ENCODE measurements at places on chromosomes 11 and 22. TPM values are rescaled to one million over a fixed set of nuclear protein-coding genes. Genes with fewer than 3 reads are reported as not detected.

DNA sequence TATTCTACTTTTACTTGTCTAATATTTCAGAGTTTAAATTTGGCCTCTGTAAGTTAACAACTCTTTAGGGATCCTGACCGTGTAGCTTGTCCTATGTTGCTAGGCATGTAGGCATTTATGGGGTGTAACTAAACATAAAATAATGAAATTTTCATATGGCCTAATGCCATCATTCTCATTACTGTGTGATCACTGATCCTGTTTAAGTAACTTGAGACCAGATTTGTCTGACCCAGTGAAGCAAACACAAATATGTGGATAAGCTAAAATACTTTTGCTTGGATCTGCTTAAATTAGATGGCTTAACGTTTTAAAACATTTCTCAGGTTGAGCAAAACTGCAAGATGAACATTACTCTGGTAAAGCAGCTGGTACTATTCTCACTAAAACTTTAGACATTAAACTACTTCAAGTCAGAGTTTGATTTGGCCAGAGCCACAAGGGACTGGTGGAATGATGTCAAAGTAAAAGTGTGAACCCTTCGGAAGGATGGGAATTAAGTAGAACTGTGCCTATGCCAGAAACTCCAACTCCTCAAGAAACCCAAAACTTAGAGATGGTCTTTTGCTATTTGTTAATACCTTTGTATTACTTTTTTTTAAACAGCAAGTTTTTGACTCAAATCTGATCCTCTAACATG lies 12.5 kb downstream of the QSER1 start:
- no peak for DNase-seq

GRCh38 chr22:46971099-46971763 lies 208.8 kb downstream of the TBC1D22A start:
- DNase-seq = no peak

DNA sequence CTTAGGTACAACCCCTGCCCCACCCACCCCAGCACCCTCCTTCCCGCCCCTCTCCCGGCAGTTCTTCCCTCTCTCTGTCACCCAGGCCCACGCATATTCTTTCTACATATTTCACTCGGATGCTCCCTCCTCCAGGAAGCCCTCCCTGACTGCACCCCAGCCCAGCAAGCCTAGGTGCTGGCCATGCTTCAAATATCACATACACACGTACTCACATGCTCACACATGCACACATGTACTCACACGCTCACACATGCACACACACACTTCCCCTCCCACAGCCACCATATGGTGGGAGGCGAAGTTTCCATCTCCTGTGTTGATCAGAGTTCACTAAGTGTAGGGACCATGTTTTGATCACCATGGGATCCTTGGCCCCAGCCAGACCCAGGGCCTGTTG lies 90.4 kb downstream of the WNT7B start:
- no peak for DNase-seq

- no peak for DNase-seq
Observed at GRCh38 chr22:36787204-36787988, 11.5 kb upstream of the IFT27 start.

GRCh38 chr11:130183878-130184610 lies 24.5 kb downstream of the ST14 start:
- no peak for DNase-seq

DNA sequence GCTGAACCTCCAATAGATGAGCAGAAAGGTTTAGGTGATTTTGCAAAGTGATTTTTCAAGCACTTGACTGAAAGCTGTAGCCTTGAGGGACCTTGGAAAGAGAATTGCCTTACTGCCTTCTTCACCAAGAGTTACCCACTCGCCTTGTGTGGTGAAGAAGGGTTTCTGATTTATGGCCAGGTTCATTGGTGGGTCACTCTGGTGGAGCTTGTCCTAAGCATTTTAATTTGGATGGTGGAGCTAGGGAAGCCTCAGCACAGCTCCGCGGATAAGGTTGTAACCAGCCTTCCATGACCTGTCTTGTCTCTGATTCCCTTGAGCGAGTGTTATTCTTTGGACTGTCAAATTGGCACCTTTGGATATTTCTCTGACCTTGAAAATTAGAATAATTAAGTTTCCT lies 226.4 kb downstream of the FAT3 start:
- no peak for DNase-seq

- peak; percentile 37 for DNase-seq
Observed at GRCh38 chr11:113991170-113991569, 16.3 kb downstream of the HTR3A start.

- no peak for DNase-seq
Observed at GRCh38 chr22:30566125-30566524, 8.3 kb downstream of the GAL3ST1 start.

GRCh38 chr11:16126362-16126761 lies 230.0 kb downstream of the SOX6 start:
- no peak for DNase-seq

GRCh38 chr11:64538501-64538951 lies 52.5 kb upstream of the SLC22A12 start:
- DNase-seq = no peak

GRCh38 chr22:21939461-21939913 lies 13.2 kb downstream of the PPM1F start:
- DNase-seq = no peak

DNA sequence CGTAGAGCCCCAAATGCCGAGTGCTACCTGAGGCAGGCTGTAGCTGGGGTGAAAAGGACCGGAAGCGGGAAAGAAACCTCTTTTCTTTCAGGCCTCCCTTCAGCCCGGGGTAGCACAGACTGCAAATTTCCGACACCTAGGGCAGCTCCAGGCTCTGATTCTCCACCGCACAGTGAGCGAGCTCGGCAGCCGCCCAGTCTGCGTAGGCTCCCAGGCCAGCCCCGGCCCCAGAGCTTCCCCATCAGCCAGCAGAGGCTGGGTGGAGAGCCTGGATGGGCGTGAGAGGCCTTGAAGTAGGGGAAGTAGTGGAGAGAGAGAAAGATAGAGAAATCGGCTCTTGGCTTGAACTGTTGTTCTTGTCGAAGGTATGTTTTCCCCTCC lies 9.3 kb upstream of the PAX6 start:
- no peak for DNase-seq

DNA sequence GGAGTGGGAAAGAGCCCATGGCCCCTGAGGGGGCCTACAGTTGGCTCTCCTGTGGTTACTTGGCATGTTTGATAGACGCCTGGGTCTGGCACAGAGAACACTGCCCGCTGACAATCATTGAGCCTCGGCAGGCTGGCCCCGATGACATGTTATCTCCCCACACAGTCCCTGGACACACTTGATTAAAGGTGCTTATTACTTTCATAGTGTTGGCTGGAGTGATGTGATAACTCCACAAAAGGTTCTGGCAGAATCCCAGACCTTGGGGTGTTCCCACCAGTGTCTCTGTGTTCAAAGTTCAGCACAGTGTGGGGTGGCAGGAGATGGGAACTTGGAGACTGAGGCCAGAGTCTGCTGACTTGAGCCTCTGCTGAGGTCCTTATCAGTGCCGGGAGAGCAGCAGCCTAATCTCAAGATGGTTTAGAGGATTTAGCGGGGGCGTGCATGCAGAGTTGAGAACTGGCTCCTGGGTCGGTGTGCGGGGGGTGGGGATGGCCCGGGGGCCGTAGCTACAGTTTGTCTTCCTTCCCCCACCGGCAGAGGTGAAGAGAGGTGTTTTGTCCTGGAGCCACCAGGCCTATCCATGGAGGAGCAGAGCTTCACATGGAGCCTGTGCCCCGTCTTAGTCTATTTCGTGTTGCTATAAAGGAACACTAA lies 22.5 kb downstream of the PARVB start:
- no peak for DNase-seq

Gene KRTAP5-1
- not detected for total RNA-seq

Gene CCDC116
- total RNA-seq = 0.42 TPM

All from activated CD4-positive, alpha-beta T cell treated with anti-CD3 and anti-CD28 coated beads, Interleukin-2, amount 10 ng/mL, durations not matched to agents 7 days and 5 days (primary cell).